GM12892 (cell line): ENCODE measurements at places on chromosomes 5 and 9.

DNA sequence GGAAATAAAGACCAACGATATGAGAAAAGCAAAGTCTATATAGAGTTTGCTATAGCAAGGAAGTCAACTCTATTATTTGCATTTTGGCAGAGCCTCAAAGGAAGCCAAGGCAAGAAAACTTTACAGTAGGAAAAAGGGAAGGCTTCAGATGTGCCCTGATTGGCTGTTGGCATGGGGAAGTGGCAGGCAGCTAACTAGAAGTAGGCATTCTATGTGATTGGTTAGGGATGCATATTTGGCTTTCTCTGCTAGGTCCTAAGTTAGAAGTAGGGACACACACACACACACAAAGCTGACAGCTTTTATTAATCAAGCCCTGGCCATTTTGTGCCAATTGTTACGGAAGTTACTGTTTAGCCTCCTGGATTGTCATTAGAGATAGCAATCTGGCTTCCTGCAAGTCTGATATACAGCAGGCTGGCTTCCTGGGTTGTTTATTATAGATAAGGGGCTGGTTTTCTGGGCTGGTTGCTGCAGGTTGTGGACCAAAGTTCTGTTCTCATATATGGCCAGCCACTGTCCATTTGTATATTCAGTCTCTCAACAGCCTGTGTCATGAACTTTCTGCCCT, 308.1 kb upstream of the GRAMD2B start:
- no peak for DNase-seq

DNA sequence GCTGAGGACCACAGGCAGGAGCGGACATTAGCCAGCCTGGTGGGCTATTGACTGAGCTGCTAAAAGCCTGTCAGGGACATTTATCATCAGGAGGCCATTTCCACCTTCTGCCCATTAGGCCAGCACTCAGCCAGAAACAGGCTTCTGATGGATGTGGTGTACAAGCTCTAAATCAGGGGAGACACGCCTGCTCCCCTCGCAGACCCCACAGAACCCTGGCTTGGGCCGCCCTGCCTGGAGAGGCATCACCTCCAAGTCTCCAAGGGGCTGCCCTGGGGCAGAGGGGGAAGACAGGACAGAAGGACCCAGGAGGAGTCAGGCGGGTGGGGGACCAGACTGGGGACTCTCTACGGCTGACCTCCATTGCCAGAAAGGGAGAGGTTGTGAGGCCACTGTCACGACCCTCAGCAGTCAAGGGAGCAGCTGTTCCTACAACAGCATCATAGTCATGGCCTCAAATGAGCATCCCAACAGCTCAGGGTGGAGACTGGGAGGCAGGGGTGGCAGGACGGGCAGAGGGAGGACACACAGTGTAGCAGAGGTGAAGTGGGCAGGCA, 24.0 kb upstream of the TRIM14 start:
- no peak for DNase-seq

GRCh38 chr9:121168052-121168451, 33.6 kb downstream of the RAB14 start:
- DNase-seq, result no peak

- DNase-seq, result no peak
Measured at GRCh38 chr9:98900244-98900643, 43.5 kb upstream of the COL15A1 start.

DNA sequence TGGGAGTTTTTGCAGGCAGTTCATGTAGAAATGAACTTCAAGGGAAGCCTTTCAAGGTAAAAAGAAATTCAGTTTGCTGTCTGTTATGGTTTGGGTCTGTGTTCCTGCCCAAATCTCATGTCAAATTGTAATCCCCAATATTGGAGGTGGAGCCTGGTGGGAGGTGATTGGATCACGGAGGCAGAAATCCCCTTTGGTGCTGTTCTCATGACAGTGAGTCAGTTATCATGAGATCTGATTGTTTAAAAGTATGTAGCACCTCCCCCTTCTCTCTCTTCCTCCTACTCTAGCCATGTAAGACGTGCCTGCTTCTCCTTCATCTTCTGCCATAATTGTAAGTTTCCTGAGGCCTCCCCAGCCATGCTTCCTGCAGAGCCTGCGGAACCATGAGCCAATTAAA, 341.4 kb downstream of the ARHGEF28 start:
- DNase-seq, result no peak

DNA sequence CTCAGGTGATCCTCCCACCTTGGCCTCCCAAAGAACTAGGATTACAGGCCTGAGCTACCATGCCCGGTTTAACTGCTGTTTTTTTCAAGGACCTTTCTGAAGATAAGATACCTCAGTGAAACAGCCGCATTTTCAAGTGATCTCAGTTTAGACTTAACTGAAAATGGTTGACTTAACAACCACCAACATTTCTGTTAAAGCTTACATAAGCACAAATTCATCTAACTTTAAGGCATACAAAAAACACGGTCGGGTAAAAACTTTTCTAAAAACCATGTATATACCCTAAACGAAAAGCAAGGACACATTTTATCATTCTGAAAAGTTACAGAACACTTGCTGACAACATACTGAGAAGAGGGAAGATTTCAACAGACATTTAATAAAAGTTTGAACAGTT, 22.9 kb downstream of the UBAP2 start:
- DNase-seq, result no peak

- no peak for DNase-seq
Measured at GRCh38 chr9:112556497-112557442, 70.1 kb downstream of the KIAA1958 start.

DNA sequence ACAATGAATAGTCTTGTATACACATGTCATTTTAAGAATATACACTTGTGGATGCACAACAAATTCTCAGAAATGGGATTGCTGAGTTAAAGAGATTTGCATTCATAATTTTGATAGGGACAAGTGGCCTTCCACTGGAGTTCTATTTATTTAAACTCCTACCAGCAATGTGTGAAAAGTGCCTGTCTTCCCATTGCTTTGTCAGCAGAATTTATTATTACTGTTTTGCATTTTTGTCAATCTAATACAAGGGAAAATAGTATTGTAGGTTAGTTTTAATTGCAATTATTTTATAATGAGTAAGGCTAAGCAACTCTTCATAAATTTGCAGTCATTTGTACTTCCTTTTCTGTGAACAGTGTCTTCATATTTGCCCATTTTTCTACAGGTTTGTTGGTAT, 55.0 kb downstream of the C9orf57 start:
- no peak for DNase-seq

DNA sequence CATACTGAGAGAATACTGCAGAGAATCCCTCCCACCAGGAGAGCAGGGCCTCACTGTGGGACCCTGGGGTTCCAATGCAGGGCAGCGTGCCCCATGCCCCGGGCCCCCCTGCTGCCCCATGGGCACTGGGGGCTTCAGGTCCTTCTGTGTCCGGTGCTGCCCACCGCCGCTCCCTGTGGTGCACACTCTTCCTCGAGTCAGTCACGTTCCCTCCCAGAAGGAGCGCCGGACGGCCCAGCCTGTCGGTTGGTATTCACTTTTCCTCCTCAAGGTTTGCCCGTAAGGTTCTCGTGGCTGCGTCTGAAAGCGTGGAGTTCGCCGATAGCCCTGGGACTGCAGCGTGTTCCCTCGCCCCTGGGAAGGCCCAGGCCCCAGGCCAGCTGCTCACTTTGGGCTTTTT, 48.1 kb upstream of the FCN2 start:
- no peak for DNase-seq

DNA sequence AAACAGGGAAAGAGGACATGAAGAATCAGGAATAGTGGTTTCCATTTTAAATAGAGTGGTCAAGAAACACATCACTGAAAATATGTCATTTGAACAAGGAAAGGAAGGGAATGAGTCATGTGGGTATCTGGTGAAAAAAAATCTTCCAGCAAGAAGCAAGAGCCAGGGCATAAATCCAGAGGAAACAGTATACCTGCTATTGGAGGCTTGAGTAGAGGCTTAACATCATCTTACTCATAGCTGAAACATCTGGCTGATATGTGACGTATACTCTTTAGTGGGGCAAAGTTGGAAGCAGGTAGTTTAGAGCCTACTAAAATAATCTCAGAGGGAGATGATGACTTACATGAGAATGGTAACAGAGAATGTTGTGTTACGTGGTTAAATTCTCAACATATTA, 517.2 kb downstream of the CAAP1 start:
- no peak for DNase-seq

DNA sequence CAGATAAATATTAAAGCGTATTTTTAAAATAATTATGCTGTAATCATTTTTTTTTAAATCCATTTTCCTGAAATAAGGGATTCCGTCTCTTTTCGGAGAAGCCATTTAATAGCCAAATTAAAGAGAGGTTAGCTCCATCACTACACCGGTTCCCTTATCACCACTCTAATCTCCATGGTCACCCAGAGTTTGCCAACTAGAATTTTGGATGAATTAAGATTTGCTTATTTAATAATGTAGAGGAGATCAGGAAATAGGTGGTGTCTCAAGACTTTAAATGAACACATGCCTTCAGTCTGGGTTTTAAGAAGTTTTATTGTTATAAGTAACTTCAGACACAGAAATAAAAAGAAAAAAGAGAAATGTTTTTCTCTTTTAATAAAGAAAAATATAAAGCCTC, 151.7 kb downstream of the TTC39B start:
- DNase-seq, result no peak

DNA sequence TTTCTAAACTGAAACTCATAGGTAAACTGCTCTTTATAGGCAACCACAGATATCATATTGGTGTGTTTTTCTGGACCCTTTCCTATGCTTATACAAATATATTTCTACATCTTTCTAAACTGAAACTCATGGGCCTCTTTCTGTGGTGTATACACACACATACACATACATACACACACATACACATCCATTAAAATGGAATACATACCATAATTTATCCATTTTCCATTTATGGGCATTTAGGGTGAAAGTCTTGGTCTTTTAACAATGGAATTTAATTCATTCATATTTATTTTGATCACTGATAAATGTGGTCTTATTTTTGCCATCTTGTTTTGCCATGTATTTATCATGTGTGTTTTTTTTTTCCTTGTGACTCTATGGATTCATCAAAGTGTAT, 44.1 kb downstream of the SLC22A5 start:
- no peak for DNase-seq

DNA sequence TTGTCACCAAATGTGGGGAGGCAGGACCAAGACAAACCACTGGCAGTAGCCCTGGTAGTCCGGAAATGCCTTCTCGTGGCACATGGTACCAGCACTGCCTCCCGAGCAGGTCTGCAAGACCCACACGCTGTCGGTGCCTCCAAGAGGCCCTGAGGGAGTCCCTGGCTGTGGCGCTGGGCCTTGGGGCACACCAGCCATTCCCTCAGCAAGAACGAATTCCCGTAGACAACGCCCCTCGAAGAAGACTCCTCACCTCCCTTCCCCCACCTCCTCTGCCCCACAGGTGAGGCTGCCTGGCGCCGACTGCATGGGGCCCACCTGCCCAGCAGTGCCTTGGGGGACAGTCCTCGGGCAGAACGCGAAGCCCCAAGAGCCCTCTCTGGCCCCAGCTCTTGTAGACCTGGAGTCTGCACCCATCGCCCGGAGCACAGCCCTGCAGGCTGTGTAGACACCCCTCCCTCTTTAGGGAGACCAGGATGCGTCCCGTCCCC, 56.0 kb downstream of the EXD3 start:
- DNase-seq, result no peak

DNA sequence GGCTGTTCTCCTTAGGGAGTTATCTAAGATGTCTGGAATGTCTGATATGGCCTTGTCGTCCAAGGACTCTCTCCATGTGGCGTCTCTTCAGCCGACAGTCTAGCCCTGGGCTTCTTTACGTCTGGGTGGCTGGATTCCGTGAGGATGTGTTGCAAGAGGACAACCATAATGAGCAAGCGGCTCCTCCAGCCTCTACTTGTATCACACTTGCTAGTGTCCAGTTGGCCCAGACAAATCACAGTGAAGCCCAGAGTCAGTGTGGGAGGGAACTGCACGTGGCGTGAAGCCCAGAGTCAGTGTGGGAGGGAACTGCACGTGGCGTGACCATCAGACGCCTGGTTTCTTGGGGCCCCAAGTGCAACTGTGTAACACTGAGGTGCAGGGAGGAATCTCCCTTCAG, 61.1 kb downstream of the COL23A1 start:
- no peak for DNase-seq

DNA sequence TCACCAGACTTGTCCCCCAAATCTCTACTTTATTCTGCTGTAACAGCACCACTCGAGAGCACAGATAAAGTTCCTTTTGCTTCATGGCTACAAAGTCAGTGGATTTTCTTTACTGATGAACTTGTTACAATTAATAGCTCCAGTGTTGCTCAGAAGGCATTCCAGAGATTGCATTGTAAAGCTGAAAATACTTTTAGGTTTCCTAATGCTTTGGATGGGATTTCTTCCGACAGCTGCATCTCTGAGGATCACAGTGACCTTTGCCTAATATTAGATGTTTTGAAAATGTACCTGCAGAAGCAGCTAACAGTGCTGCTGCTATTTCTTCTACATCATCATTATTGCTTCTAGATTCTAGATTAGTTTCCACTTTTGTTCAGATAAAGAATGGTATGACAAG, 58.8 kb upstream of the TMEM171 start:
- DNase-seq, result no peak

DNA sequence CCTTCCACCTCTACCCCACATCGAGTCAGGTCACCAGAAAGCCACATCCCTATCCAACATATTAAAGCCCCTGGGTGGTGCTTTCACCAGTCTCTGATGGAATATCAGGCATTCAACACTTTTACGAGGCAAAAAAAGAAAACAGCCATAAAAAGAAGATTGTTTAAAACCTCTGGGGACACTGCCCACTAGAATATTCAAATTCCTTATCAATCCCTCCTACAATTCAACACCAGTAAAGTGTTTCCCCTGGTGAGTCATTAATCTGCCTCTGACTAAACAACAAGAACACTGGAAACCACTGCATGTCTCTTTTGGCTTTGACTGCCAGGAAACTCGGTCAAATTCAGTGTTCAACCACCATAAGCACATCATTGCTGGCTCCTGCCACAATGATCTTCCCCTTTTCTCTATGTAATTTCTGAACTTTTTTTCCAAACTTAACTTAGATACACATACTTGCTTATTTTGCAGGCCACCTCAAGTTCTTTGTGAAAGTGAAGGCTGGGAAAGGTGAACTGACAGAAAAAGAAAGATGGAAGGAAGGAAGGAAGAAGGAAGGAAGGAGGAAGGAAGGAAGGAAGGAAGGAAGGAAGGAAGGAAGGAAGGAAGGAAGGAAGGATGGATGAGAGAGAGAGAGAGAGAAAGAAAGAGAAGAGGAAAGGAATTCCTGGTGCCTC, 105.3 kb downstream of the PAX5 start:
- no peak for DNase-seq

DNA sequence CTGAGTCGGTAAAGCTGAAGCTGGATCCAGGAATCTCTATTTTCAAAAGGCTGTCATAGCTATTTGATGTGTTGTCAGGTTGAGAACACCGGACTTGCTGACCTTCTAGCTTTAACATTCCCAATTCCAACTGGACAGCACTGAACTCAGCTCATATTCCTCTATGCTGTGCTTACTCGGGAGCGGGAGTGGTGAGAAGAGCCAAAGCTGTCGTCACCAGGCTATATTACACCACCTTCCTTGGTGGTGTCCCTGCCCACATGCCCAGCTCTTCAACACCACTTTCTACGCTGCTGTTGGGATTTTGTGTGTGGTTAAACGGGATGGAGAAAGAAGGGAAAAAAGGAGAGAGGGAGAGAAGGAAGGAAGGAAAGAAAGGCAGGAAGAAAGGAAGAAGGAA, 653.6 kb downstream of the RAB3C start:
- DNase-seq, result no peak
